ENCODE measurements at places on chromosomes 13 and 19. TPM values are rescaled to one million over a fixed set of nuclear protein-coding genes. Genes with fewer than 3 reads are reported as not detected.

KIR3DL2 gene
- polyA plus RNA-seq: 16.8 TPM

ZNF583 gene
- polyA plus RNA-seq: 14.1 TPM

LRP3 gene
- not detected for polyA plus RNA-seq

C1QTNF9 gene
- not detected for polyA plus RNA-seq

MADCAM1 gene
- polyA plus RNA-seq: 0.12 TPM

CPT1C gene
- not detected for polyA plus RNA-seq

ZGLP1 gene
- 0.56 TPM for polyA plus RNA-seq

NTF4 gene
- not detected for polyA plus RNA-seq

LRRC4B gene
- not detected for polyA plus RNA-seq

USHBP1 gene
- not detected for polyA plus RNA-seq

ANKRD24 gene
- 0.48 TPM for polyA plus RNA-seq

MUC16 gene
- 0.02 TPM for polyA plus RNA-seq
